ENCODE measurements at places on chromosomes 7 and 10.

GRCh38 chr10:132929953-132930548 is 12.3 kb downstream of the CFAP46 start:
- DNase-seq, result no peak

- no peak for DNase-seq
These were observed 56.8 kb upstream of the TMEM229A start for GRCh38 chr7:124089621-124090020.

- no peak for DNase-seq
These were observed 722.1 kb upstream of the CELF2 start for GRCh38 chr10:10295537-10295936.

DNA sequence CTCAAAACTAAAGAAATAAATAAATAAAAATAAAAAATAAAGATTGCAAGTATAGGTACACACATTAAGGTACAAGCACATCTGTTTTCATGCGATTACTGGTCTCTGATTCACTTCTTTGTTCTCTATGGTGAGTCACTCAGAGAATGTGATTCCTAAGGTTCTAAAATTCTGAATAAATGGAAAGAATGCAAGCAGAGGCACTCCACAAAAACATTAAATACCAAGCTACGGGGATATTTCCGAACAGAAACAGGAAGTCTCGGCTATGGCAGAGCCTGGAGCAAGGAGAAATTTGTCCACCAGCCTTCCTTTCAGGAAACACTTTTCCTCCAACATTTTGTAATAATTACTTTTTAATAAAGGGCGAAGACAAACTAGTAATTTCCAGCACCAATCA is 1.4 kb downstream of the VOPP1 start:
- no peak for DNase-seq

Data from frontal cortex (tissue), 4 donors.